ENCODE measurements at places on chromosomes 2 and 18.

- DNase-seq: no peak
These were observed 32.8 kb upstream of the BIN1 start for GRCh38 chr2:127139766-127140165.

- DNase-seq: no peak
These were observed 124.2 kb downstream of the SH3RF3 start for GRCh38 chr2:109253217-109253616.

GRCh38 chr2:71465961-71466300 is 12.6 kb downstream of the DYSF start:
- DNase-seq: no peak

DNA sequence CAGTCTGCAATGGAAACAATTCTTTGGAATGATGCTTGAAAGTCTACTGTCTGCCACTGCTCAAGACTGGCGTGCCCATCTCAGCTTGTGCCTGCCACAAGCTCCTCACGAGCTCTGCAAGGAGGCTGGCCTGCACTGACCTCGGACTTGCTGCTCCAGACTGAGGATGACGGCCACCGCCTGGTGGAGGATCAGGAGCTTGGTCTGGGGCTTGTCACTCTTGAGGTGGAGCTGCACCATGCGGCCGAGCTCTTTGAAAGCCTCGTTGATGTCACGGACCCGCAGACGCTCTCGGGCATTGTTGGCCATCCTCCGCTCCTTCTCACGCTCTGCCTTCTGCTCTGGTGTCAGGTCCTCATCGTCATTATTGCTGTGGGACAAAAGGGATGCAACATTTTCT is 269.4 kb upstream of the CCDC68 start:
- no peak for DNase-seq

DNA sequence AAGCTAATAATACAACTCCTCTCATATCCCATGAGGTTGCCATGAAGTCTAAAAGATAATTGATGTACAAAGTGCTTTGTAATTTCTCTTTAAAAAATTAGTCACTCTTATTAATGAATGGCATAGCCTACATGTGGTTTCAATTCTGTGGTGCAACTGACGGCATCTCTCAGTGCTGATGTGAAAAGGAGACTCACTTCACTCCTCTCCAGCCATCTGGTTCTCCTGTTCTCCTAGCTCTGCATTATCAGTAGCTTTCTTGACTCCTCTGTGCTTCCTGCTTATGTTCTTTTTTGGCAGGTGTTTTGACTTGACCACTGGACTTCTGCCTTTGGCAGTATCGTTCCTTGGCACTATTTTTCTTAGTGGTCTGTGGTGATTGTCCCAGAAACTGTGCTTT is 134.9 kb upstream of the ZFP36L2 start:
- DNase-seq: no peak

DNA sequence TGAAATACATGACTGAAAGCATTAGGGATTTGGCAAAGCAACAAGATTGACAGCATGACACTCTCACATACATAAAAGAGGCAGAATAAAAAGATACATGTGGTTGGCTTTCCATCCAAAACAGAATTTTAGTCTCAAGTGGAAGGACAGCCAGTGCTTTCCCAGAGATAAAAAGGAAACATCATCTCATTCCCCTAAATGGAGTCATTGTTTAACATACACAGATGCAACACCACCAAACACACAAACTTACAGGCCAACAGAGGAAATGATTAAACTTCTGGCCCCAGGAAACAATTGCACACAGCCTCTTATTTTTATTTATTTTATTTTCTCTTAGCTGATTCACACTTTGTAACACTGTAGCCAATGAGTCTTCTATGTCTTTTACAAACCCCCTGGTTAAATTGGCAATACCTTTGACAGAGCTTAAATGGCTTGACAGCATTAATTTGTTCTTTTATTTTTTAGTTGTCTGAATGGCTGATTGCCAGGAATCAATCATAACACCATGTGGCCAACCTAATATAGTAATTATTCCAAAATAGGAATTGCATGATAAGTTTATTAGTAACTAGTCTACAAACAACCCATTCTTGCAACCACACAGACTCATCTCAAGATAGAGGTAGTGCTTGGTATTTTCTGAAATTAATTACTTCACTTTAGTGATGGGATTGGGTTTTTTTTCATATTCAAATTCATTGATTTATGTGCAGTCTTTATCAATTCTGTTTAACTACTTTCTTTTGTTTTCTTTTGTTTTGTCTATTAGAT is 190.5 kb downstream of the RND3 start:
- DNase-seq: no peak

- DNase-seq: no peak
These were observed 10.1 kb downstream of the HJURP start for GRCh38 chr2:233844064-233844807.

- no peak for DNase-seq
These were observed 350.5 kb downstream of the CCDC85A start for GRCh38 chr2:56534321-56534720.

DNA sequence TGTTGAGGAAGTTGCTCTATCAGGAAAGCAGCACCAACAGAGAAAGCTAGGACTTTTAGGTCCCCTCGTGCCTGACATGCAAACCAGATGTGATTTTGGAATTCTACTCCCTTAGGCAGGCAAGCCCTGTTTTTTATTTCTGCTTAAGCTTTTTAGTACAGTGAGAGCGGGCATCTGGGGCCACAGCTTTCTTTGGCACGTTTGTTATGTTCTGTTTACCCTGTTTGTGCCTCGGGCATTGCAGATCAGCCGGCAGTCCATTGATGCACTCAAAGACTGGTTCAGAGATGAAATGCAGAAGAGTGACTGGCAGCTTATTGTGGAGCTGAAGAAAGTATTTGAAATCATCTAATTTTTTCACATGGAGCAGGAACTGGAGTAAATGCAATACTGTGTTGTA is 61.9 kb downstream of the EIF5B start:
- DNase-seq: no peak

GRCh38 chr2:205741256-205741978 is 59.1 kb downstream of the NRP2 start:
- DNase-seq: no peak

- no peak for DNase-seq
These were observed 113.0 kb upstream of the SLC1A4 start for GRCh38 chr2:64876137-64876647.

GRCh38 chr2:66305718-66306117 is 129.2 kb upstream of the MEIS1 start:
- DNase-seq: no peak

GRCh38 chr2:48189552-48190228 is 283.4 kb upstream of the FBXO11 start:
- DNase-seq: no peak

DNA sequence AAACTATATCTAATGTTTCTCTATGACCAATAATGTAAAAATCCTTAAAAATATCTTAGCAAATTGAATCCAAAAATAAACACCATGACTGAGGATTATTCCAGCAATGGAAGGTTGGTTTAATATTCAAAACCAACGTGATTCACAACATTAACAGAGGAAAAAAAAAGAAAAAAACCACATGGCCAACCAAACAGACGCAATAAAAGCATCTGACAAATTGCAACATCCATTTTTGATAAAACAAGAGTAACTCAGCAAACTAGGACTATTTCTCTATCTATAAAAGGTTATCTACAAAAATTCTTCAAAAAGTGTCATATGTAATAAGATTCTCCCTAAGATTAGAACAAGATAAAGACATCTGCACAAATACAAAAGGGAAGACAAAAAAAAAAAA is 28.9 kb downstream of the PPP3R1 start:
- DNase-seq: no peak

Data from activated gamma-delta T cell treated with anti-CD3 and anti-CD28 coated beads, Interleukin-2, amount 50 U/mL, for 16 hours (primary cell).